ENCODE measurements at places on chromosomes 1 and 21.

DNA sequence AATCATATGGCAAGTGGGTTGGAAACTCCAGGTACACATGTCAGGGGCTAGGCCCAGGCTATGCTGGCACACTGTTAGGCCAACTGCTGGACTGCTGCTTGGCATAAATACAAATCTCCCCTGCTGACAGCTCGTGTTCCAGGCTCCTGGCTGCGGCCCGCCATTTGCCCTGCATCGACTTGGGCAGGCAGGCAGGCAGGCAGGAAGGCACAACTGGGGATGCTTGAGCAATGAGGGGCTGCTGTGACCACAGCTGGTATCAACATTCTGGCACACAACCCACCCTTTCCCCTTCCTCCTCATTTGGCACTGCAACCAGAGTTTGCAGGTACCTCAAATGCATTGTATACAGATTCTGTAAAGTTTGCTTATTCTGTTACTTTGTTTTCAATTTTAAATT, 53.2 kb downstream of the SAMSN1 start:
- DNase-seq, result no peak
- H3K36me3 ChIP-seq, result peaks cover 56% of the 10 kb centered on the region
- no peak overlapping the region for H3K27ac ChIP-seq

- no peak within 1 kb of the TSS for H3K4me3 ChIP-seq
- peaks cover 7% of the 10 kb centered on the region for H3K4me1 ChIP-seq
- peak within 1 kb of the TSS; percentile 38 for H3K27ac ChIP-seq
- H3K36me3 ChIP-seq, result no peaks in the 10 kb centered on the region
Observed at GRCh38 chr1:160954158-160955104, at the start of gene ITLN2. ITLN2 (minus strand) TSS chr1:160954809; CDS start chr1:160954741, 68 bp downstream.

- H3K4me1 ChIP-seq, result peaks cover 29% of the 10 kb centered on the region
- peak overlapping the region; percentile 99 for H3K4me3 ChIP-seq
- peak overlapping the region; percentile 97 for H3K27ac ChIP-seq
Observed at GRCh38 chr1:84691122-84691783, 992 bp upstream of the SSX2IP start.

GRCh38 chr1:179083533-179083932, 1.7 kb downstream of the TOR3A start:
- H3K4me1 ChIP-seq, result peaks cover 47% of the 10 kb centered on the region
- peaks cover 31% of the 10 kb centered on the region for H3K36me3 ChIP-seq
- no peak for DNase-seq
- H3K27ac ChIP-seq, result peak overlapping the region; percentile 9
- H3K27me3 ChIP-seq, result no peaks in the 10 kb centered on the region
- peak overlapping the region; percentile 99 for H3K4me3 ChIP-seq

DNA sequence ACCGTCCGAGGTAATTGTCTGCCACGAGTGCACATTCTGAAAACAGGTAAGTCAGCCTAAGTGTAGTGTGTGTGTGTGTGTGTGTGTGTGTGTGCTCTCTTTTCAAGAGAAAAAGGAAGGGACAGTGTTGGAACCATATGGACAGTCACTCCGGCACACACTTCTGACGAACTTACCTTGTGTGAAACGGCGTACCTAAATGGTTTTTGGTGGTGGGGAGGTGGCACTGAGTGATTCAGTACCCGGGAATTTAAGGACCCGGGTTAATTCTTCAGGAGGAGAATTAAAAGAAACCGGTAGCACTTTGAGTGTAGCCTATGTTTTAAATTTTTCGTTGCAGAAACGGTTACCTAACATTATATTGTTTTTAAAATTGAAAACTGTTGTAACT, 286 bp downstream of the ODR4 start:
- H3K27me3 ChIP-seq, result no peaks in the 10 kb centered on the region
- peaks cover 5% of the 10 kb centered on the region for H3K4me1 ChIP-seq
- peaks cover 20% of the 10 kb centered on the region for H3K36me3 ChIP-seq
- peak overlapping the region; percentile 99 for H3K27ac ChIP-seq

DNA sequence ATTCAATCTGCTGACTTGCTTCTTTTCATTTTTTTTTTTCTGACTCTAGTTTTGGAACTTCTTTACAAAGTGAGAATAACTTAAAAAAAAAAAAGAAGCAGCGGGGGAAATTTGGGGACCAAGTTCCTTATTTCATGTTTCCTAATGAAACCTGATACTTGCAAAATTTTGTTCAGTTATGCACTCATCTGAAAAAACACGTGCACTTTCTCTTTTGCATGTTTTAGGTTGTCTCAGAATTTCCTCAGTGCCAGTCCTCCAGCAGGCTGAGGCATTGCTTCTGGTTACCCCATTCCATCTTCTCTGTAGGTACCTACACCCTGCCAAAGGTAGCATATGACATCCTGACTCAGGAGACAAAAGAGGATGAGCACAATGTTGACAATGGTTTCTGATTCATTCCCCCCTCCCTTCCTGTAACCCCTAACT, 299.7 kb downstream of the GRIK1 start:
- H3K27ac ChIP-seq, result no peak overlapping the region
- DNase-seq, result no peak
- peak overlapping the region; percentile 33 for H3K4me3 ChIP-seq
